ENCODE measurements at places on chromosomes 6 and 20. TPM values are rescaled to one million over a fixed set of nuclear protein-coding genes. Genes with fewer than 3 reads are reported as not detected.

Gene PGC
- total RNA-seq: 0.18 TPM

Gene MYT1
- 0.29 TPM for total RNA-seq

Gene FAM83D
- 14.1 TPM for total RNA-seq

Gene LAMA4
- 127 TPM for total RNA-seq

Gene PRKN
- 19.2 TPM for total RNA-seq

Gene BHLHE23
- total RNA-seq: not detected

Gene SNAI1
- total RNA-seq: 7.2 TPM

Gene CENPW
- total RNA-seq: 3.7 TPM

Gene CDH26
- 6.4 TPM for total RNA-seq

Gene SLC17A2
- total RNA-seq: 0.58 TPM

Gene SRSF12
- total RNA-seq: 7.6 TPM
